ENCODE measurements at places on chromosomes 16 and 17.

GRCh38 chr16:69340095-69340644, 598 bp downstream of the NIP7 start:
- no peak for DNase-seq

DNA sequence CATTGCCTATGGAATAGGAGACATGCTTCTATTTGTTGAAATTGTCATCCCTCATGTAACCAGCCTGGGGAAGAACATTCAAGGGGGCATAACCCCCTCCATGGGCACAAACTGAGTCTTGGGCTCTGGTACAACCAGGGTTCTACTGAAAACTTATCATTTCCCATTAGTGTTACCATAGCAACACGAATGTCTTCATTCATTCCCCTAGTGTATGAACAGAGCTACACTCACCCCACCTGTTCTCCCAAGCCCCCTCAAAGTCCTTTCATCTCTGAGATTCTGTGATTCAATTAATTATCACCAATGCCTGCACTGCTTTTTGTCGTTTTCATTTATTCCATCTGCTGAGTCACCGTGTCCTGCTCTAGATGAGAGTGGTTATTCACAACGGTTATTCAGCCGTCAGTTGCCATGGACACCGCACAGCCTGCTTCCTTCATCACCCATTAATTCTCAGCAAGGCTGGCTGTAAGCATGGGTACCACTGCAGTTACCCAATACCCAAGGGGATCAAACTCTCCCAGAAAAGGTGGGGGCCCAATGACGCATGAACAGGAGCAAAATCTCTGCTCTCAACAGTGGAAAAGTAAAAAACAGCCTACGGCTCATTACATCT, 1.6 kb upstream of the GAST start:
- peak; percentile 73 for DNase-seq

GRCh38 chr16:60225541-60225940, 1491.4 kb upstream of the GOT2 start:
- no peak for DNase-seq

- DNase-seq, result peak; percentile 18
Observed at GRCh38 chr17:8016632-8017424, 14.4 kb downstream of the GUCY2D start.
